ENCODE measurements at places on chromosomes 3 and 15.

GRCh38 chr15:51830276-51830806 lies 888 bp downstream of the TMOD3 start:
- DNase-seq, result peak; percentile 38

DNA sequence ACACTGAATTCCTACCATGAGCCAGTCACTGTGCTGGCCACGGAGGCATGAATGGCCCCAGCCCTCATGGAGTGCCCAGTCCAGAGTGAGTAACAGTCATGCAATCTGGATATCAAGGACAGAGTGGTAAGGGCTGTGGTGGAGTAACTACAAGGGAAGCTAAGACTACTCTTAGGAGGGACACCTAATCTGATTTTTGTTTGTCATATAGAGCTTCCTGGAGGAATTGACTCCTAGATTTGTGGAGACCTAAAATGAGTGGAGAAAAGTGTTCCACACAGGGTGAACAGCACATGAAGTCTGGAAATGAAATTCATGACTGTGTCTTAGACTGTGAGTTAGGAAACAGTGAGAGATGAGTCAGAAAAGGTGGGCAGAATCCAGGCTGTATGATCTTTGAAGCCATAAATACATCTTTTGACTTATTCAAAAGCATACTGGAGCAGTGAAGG lies 219.9 kb downstream of the NFKBIZ start:
- peak; percentile 81 for DNase-seq

DNA sequence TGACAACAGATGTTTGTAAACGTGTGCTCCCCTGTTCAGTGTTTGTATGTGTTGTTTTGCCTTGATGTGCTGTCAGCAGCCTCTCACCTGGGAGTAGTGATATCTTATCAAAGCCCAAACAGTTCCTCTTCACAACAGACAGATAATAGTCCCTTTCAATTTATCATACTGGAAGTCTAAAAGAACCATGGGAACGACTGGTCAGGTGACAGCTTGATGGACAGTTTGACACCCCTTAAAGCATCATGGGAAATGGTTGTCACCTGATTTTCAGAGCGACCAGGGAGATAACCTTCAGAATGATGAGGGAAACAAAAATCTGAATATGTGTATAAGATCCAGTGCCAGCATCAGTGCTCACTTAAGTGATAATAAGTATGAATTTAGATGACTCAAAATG lies 146.3 kb upstream of the SOX2 start:
- DNase-seq, result no peak

GRCh38 chr3:100682056-100682853 lies 27.0 kb upstream of the TFG start:
- peak; percentile 61 for DNase-seq

DNA sequence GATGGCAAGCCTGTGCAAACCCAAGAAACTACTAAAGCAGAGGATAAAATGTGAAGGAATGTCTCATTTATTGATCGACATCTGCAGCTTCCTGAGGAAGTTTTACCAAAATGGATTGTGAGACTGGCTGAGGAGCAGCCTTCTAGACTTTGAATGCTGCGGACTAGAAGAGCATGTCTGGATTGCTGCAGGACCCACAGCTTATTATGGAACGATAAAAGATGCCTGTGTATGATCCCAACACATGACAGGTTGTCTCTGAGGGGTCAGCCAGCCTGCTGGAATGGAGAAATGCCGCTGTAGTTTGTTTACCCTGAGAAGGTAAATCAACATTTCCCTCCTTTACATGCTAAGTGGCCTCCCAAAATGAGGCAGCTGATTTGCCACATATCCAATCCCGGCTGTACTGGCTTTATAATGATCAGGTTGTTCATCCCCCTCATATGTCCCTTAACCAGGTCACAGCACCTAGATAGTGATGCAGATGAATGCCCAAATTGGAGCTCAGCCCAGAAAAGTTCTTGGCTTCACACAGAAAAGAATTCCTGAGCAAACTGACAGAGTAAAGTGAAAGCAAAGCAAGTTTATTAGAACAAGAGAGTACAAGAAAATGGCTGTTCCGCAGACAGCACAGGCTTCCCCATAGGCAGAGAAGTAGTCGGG lies 63.9 kb downstream of the IL12A start:
- DNase-seq, result peak; percentile 59

GRCh38 chr15:66163553-66163952 lies 90.0 kb downstream of the MEGF11 start:
- no peak for DNase-seq

- peak; percentile 79 for DNase-seq
Observed at GRCh38 chr3:111373861-111374260, 168.1 kb upstream of the CD96 start.

- DNase-seq, result no peak
Observed at GRCh38 chr3:38150780-38151528, 12.5 kb downstream of the MYD88 start.

DNA sequence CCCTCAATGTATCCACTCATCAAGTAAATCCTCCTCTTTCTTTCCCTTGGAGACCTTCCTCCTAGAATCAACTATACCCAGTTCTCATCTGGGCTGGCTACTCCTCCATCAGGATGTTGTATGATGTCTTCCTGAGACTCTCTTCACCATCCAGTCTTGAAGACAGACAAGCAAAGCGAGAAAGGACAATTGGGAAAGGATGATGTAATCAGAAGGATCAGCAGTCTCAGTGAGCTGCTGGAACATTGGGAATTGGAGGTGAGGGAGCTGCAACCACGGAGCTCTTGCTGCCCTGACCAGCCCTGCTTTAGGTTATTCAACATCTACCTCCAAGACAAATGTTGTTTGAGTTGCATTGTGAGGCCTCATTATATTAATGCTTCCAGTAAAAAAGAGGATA lies 48.0 kb upstream of the UBP1 start:
- no peak for DNase-seq

GRCh38 chr3:40973141-40973540 lies 226.2 kb upstream of the CTNNB1 start:
- DNase-seq, result no peak

GRCh38 chr15:71447328-71448250 lies 332.3 kb downstream of the THSD4 start:
- DNase-seq, result peak; percentile 89

DNA sequence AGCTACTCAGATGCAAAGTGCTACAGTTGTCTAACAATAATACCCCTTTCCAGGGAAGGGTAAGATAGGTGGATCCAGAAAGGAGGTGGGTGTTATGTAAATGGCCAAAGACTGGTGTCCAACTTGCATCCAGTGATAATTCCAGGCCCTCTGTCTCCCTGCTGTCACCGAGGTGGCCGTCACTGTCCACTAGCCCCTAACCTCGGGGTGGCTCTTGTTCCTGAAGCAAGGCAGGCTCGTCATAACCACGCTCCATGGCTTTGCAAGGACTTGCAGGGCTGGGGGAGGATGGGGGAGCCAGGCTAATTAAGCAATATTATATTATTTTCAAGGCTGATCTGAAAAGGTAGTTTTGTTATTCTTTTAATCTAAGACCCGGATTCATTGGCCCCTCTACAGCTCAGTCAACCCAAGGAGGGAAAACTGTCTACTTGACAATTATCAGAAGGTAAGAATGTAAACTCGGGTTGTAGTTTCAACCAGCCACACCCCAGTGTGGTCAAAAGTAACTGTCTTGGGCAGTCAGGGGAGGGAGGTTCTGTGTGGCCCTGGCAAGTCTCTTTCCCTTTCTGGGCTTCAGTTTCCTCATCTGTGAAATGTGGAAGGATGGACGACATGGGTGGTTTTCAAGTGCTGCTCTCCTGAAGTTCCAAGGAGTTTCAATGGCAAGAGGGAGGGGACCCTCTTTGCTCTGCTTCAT lies 220.1 kb upstream of the BHLHE40 start:
- no peak for DNase-seq

DNA sequence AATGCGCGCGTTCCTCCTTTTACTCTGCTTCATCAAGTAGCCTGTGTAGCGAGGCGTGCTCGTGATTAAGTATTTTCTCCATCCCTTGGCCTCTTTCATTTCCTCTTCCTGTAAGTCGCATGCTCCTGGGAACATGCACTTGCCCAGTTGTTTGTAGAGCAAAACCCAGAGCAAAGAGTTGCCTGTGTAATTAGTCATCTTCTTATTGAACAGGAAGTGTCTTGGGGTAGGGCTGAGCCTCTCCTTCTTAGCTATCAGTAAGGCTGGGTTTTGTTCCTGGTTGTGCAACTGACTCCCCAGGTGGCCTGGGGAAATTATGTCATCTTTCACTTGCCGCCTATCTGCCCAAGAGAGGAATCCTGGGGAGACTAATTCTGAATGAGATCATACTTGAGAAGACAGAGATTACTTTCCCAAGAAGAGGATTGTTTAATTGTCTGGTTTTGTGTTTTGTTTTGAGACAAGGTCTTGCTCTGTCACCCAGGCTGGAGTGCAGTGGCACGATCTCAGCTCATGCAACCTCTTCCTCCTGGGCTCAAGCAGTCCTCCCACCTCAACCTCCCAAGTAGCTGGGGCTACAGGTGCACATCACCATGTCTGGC lies 14.9 kb downstream of the LIPH start:
- peak; percentile 100 for DNase-seq

DNA sequence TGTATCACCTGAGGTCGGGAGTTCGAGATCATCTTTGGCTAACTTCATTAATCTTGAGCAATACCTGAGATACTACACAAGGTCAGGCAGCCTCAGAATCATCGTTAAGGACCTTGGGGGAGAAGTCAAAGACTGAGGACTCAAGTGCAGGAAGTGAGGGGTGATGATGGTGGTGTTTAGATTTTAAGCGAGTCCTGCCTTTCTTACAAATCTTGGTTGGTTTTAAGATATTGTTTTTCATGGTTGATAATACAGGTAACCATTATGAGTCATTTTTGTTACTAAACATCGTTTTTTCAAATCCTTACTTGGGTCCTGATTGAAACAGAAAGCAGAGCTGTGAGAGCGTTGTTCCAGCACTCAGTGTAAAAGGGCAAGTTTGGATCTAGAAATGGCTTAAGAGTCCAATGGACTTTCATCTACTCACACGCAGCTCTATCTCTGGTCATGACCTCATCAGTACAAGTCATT lies 4.1 kb downstream of the RASGRP1 start:
- DNase-seq, result no peak

DNA sequence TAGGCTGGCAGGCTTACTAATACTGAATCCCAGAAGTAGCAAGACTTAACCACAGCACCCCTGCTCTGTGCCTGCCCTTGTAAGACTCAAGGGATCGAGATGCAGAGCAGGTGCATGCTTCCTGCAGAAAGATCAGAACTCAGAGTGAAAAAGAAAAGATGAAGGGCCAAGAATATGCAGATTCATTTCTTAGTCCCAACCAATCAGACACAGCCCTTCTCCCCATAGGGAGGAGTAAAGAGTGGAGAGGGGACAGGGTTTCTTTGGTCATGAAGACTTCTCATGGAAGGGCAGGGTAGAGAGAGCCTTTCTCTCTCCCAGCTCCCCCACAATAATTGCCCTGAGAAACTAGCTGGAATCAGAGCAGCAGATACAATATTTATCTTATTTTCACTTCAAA lies 105.6 kb upstream of the MB21D2 start:
- no peak for DNase-seq

DNA sequence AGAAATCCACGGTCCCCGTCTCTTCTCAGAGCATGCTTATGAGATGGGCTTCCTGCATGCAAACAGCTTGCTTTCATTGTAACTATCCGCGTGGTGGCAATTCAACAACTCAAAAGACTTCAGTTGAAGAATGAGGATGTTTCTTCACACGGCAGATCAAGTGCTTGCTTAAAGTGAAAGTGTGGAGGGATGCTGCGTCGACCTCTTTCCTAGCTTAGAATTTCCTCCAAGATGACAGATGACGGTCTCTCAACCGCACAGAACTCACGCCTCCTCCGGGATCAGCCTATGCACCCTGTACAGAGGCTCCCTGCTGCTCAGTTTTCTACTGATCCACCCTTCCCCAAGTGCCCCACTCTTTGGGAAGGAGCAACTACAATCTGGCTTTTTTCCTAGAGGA lies 47.8 kb downstream of the PCSK6 start:
- DNase-seq, result no peak

- DNase-seq, result no peak
Observed at GRCh38 chr3:171977441-171977840, 61.9 kb upstream of the FNDC3B start.

DNA sequence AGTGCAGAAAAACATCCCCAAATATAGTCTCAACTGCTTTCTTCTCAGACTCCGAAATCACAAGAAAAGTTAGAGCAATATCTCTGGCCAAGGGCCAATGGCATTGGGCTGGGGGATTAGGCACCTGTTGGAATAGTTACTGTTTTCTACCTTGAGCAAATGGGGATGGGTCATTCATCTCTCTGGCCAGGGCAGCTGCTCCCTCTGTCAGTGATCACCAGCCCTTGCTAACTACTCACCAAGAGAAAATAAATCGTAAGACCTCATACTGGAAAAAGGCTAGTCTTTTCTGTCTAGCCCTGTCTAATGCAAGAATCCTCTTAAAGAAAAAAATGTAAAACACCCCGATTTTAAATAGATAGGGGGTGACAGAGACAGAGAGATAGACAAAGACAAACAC lies 10.9 kb downstream of the CERS3 start:
- DNase-seq, result no peak

- no peak for DNase-seq
Observed at GRCh38 chr3:142097099-142097843, 52.1 kb downstream of the TFDP2 start.

GRCh38 chr3:115571413-115571812 lies 51.9 kb upstream of the GAP43 start:
- DNase-seq, result no peak

DNA sequence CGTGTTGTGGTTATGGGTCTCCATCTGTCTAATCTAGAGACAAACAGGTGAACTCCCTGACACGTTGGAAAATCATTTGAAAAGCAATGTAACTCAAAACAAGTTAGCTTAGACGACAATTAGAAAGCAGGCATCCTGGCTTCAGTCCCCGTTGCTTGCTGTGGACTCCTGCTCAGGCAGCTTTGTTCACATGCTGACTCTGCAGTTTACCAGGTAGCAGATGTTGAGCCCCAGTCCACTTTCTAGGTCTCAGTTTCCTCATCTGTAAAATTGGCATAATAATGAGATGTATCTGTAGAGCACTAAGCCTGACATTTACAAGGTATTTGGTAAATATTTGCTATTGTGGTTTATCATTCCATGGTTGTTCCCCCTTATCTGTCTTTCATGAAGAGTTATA lies 327.2 kb upstream of the CHRM5 start:
- no peak for DNase-seq

- DNase-seq, result no peak
Observed at GRCh38 chr3:141405025-141405424, 36.7 kb downstream of the ZBTB38 start.

DNA sequence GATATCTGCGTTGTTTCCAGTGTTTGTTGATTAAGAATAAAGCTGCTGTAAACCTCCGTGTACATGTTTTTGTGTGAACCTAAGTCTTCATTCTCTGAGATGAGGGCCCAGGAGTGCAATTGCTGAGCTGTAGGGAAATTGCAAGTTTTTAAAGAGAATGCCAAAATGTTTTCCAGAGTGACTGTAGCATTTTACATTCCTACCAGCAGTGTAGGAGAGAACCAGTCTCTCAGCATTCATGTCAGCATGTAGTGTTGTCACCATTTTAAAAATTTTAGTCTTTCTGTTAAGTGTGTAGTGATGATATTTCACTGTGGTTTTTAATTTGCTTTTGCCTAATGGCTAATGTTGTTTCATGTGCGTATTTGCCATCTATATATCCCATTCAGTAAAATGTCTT lies 3.4 kb upstream of the MGLL start:
- DNase-seq, result no peak

GRCh38 chr3:191987831-191988350 lies 526.9 kb downstream of the PYDC2 start:
- no peak for DNase-seq

- DNase-seq, result no peak
Observed at GRCh38 chr3:179473565-179473964, 22.3 kb upstream of the GNB4 start.

GRCh38 chr3:137792626-137793271 lies 28.6 kb downstream of the SOX14 start:
- peak; percentile 41 for DNase-seq

- no peak for DNase-seq
Observed at GRCh38 chr3:126955004-126955790, 27.7 kb upstream of the PLXNA1 start.

All from kidney tubule cell (primary cell).